Endothelial cell of umbilical vein (primary cell): ENCODE measurements at places on chromosomes 3 and 15. TPM values are rescaled to one million over a fixed set of nuclear protein-coding genes. Genes with fewer than 3 reads are reported as not detected.
A peak's percentile ranks its signal among the peaks of the same experiment; 100 is the strongest.

DNA sequence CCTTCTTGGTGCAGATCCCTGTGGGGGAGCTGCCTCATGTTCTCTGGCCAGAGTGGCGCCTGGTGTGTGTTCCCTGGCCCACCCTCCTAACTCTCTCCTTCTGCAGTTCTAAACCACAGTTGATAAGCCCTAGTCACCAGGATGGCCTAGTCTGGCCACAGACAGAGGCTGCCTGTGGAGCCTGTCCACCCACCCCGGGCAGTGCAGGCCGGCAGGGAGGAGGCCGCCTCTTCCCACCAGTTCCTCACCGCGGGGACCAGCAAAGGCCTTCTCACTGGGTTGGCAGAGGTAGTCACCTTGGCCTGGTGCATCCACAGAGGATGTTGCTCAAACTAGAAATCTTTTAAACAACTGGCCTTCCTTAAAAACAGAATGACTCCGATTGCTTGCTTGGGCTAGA is 276.4 kb upstream of the TTC14 start:
- H3K4me3 ChIP-seq, result no peak overlapping the region
- H3K4me1 ChIP-seq, result no peaks in the 10 kb centered on the region
- H3K27me3 ChIP-seq, result no peaks in the 10 kb centered on the region
- DNase-seq, result no peak
- no peak overlapping the region for H3K27ac ChIP-seq
- no peaks in the 10 kb centered on the region for H3K36me3 ChIP-seq

DNA sequence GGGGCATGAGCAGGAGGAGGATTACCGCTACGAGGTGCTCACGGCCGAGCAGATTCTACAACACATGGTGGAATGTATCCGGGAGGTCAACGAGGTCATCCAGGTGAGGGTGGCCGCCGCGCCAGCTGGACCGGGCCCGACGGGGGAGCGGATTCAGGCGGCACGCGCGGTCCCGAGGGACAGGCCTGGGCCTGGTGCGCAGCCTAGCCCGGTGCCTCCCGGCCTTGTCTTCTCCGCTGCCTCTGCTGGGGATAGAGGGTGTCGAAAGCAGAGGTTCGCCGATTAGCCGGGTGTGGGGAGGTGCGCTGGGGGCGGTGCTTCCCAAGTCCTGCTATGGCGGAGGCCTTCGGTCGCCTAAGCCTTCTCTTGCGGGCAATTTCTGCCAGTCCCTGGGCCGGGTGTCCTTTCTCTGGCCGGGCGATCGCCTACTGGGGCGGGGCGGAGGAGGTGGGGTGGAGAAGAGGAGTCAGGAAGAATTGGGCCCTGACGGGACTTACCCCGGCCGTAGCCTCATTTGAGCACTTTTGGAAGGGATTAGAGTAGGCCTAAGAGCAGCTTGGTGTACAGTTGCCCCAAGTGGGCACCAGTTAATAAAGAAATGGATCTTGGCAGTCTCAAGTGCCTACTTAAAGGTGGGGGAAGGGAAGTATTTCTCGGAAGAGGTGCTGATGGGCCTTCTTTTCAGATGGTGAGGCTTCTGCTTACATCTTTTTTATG is 940 bp downstream of the ARIH1 start:
- peaks cover 27% of the 10 kb centered on the region for H3K4me1 ChIP-seq
- peak overlapping the region; percentile 99 for H3K4me3 ChIP-seq
- peak; percentile 81 for DNase-seq
- H3K27ac ChIP-seq, result peak overlapping the region; percentile 97
- peaks cover 3% of the 10 kb centered on the region for H3K36me3 ChIP-seq

Gene TRH
- not detected in 2 replicates for total RNA-seq

Gene GOLGA8K
- 2.0 and 3.8 TPM in 2 replicates for total RNA-seq

DNA sequence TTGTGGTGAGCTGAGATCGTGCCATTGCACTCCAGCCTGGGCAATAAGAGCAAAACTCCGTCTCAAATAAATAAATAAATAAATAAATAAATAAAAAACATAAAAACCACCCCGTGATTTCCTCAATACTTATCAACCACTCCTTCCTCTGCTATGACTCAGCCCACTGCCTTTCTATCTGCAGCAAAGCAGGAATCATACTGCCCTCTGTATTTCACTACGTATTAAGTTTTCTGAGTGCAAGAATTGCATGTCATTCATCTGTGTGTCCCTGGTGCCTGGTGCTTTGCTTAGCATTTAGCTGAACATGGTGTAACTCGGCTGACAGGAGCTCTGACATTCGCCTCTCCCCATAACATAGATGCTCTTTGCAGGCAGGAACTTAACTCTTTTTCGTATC is 7.1 kb downstream of the LSG1 start:
- H3K27ac ChIP-seq, result peak overlapping the region; percentile 55
- H3K4me1 ChIP-seq, result peaks cover 45% of the 10 kb centered on the region
- H3K4me3 ChIP-seq, result no peak overlapping the region
- peaks cover 7% of the 10 kb centered on the region for H3K36me3 ChIP-seq
- no peaks in the 10 kb centered on the region for H3K27me3 ChIP-seq

- peak overlapping the region; percentile 72 for H3K4me3 ChIP-seq
- H3K27ac ChIP-seq, result peak overlapping the region; percentile 67
- H3K27me3 ChIP-seq, result no peaks in the 10 kb centered on the region
- peaks cover 8% of the 10 kb centered on the region for H3K4me1 ChIP-seq
- H3K36me3 ChIP-seq, result peaks cover 2% of the 10 kb centered on the region
Observed at GRCh38 chr3:121834157-121834670, 646 bp downstream of the IQCB1 start.

DNA sequence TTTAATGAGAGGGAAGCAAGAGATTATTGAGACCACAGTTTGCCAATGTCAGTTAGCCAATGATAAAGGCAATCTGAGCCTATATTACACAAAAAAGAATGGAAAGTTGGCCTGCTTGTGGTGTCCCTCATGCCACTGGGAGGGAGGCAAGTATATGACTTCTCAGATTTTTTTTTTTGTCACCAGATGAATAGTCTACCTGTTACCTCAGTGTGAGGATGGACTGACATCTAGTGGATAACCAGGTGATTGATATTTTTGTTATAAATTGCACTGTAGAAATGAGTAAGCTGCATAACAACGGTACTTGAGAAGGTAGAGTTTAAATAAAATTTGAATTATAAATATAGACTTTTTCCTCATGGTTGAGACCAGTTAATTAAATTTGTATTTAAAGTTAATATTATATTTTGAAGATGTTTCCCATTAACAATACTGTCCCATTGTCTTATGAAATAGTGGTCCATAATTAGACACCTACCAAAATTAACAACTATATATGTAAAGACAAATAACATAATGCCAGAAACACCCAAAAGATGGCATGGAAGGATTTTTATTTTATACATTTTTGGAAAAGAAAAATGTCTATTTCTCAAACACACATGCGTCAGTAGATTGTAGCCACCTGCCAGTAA is 237.8 kb upstream of the GADL1 start:
- no peaks in the 10 kb centered on the region for H3K36me3 ChIP-seq
- H3K4me1 ChIP-seq, result no peaks in the 10 kb centered on the region
- H3K27ac ChIP-seq, result no peak overlapping the region
- no peak overlapping the region for H3K4me3 ChIP-seq
- no peaks in the 10 kb centered on the region for H3K27me3 ChIP-seq
- DNase-seq, result peak; percentile 63

- no peak overlapping the region for H3K4me3 ChIP-seq
- no peaks in the 10 kb centered on the region for H3K27me3 ChIP-seq
- no peaks in the 10 kb centered on the region for H3K36me3 ChIP-seq
- no peak overlapping the region for H3K27ac ChIP-seq
- H3K4me1 ChIP-seq, result no peaks in the 10 kb centered on the region
- no peak for DNase-seq
Observed at GRCh38 chr15:76533060-76533820, 196.7 kb downstream of the ISL2 start.

GRCh38 chr3:116059421-116060096 is 385.7 kb downstream of the LSAMP start:
- no peak for DNase-seq
- H3K27ac ChIP-seq, result no peak overlapping the region
- H3K36me3 ChIP-seq, result no peaks in the 10 kb centered on the region
- H3K27me3 ChIP-seq, result no peaks in the 10 kb centered on the region

GRCh38 chr15:63473749-63473998 is 30.7 kb upstream of the USP3 start:
- no peak overlapping the region for H3K4me3 ChIP-seq
- H3K36me3 ChIP-seq, result no peaks in the 10 kb centered on the region
- no peaks in the 10 kb centered on the region for H3K27me3 ChIP-seq
- DNase-seq, result no peak
- no peak overlapping the region for H3K27ac ChIP-seq
- H3K4me1 ChIP-seq, result peaks cover 6% of the 10 kb centered on the region

DNA sequence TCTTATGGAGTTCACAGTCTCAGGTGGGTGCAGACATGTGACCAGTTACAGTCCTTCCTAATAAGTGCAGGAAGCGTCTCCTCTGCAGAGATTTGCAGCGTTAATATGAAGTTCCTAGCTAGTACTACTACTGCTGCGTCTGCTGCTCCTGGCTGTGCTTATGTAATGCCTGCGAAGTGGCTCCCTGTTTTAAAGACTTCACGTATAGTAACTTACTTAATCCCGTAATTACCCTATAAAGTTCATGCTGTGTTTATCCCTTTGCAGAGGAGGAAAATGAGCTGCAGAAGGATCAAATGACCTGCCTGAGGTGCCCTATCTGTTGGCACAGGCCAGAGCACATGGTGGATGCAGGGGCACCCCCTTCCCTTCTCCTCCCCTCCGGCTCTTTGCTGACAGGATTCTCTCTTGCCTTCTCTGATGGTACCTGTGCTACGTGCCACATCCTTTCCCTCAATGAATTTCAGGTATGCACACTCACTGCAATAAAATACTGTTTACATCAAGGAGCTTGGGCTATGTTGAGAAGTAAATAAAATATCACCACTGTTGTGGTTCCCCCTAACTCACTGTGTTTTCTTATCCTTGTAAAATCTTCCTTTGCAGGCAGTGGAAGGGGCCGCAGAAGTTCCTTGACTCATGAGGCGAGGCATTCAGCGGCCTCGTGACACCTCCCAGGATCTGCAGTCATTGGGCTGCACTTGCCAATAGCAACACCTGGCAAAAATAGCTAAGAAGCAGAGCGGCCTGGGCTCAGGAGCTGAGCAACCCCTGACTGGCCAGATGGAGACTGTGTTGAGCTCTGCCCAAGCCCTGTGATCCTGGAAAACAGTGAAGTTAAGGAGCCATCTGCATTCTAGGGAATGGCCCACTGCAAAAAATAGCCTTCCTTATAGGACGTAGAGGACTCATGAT is 188.9 kb upstream of the ATP10A start:
- no peaks in the 10 kb centered on the region for H3K27me3 ChIP-seq
- no peak for DNase-seq
- H3K27ac ChIP-seq, result no peak overlapping the region
- H3K4me1 ChIP-seq, result no peaks in the 10 kb centered on the region

DNA sequence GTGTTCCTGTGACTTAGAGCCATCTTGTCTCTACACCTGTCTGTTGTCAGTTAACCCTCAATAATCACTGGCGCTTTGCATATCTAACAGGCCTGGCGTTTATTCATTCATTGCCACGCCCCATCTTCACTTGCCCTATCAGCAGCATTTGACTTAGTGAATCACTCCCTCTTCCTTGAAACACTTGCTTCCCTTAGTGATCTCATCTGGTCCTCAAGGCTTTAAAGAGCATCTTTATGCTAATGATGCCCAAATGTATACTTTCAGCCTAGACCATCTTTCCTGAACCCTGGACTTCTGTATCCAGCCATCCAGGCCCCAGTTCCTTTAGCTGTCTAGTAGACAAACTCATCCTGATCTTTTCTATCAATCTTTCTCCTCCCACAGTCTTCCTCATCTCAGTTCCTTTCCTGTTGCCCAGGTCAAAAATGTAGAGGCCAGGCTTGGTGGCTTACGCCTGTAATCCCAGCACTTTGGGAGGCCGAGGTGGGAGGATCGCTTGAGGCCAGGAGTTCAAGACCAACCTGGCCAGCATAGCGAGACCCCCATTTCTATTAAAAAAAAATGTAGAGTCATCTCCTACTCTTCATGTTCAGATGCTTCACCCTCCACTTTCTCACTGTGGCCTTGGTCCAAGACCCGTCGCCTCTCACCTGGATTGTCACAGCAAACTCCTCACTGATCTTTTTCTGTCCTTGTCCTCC is 1.4 kb upstream of the IGDCC4 start:
- no peaks in the 10 kb centered on the region for H3K36me3 ChIP-seq
- DNase-seq, result no peak
- H3K4me3 ChIP-seq, result no peak overlapping the region
- H3K27ac ChIP-seq, result no peak overlapping the region

DNA sequence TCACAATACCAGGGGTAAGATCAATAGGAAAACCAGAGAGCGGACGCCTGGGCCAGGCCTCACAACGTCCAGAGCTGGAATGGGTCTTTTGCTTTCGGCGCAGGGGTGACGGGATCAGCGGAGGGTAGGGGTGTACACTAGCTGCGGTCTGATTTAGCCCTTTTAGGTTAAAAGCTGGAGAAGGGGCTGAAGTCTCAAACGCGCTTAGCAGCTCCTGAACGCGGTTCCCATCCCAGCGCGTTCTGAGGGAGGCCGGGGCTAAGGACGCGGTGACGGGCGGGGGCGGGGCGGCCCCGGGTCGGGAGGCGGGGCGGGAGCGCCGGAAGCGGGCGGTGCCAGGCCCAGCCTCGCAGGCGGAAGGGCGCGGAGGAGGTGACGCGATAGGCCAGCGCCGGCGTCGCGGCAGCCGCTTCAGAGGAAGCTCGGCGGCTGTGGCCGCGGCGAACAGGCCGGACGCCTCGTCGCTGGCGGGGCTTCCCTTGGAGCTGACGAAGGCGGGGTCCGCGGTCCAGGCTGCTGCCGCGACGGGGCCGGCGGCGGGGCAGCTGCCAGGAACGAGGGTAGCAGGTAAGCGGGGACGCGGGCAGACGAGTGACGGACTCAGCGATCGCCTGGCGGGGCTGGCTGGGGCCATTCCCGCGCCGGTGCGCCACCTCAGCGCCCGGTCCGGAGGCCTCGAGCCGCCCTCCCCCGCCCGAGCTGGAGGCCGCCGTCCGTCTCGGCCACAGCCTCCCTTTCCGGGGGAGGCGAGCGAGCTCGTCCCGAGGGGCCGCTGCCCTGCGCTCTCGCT is at the start of gene SENP5:
Gene SENP5, plus strand, starts transcription at position 414 of the 790 bp plus-strand sequence. CDS start 17,262 bp downstream, outside the sequence.
- DNase-seq, result peak; percentile 91
- no peaks in the 10 kb centered on the region for H3K27me3 ChIP-seq
- H3K27ac ChIP-seq, result peak within 1 kb of the TSS; percentile 73

Gene CADM2
- not detected in 2 replicates for total RNA-seq

DNA sequence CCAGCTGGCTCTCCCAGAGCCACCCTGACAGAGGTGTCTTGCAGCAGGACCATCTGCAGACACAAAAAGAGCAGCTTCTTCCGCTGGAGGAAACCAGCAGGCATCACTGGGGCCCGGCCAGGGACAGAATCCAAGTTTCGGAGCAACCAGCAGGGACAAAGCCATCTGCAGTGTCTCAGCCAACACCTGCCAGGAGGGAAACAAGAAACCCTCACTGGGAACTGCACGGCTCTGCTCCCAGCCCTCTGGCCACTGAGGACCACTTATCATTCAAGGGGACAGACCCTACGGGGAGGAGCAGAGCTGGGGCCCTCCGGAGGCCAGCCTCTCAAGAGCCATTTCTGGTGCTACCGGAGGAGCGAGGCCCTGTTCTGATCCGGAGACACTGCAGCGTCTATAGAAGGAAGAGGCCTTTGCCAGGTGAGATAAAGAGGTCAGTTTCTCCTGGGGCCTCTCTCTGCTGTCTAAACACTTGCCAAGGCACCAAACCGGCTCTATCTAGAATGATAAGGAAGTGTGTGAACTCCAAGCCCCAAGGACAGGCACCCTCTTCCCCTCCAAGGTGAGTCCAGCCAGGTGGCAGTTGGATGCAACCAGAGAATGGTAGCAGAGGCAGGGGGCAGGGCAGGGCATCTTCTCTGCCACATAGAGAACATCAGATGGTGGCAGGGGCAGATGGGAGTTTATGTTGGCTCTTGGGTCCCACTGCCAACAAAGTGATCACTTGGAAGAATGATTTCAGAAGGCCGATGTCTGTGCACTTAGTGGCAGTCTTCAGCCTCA is 89.0 kb downstream of the CHSY1 start:
- H3K27me3 ChIP-seq, result no peaks in the 10 kb centered on the region
- H3K4me3 ChIP-seq, result no peak overlapping the region
- no peaks in the 10 kb centered on the region for H3K36me3 ChIP-seq
- no peak overlapping the region for H3K27ac ChIP-seq
- DNase-seq, result no peak

Gene GREM1
- 0.44 TPM in 1 of 2 replicates, not detected in the other for total RNA-seq

Gene PFKFB4
- total RNA-seq, result 4.2 and 4.9 TPM in 2 replicates
